HEK293T (cell line): ENCODE measurements at places on chromosomes 1 and 21.

DNA sequence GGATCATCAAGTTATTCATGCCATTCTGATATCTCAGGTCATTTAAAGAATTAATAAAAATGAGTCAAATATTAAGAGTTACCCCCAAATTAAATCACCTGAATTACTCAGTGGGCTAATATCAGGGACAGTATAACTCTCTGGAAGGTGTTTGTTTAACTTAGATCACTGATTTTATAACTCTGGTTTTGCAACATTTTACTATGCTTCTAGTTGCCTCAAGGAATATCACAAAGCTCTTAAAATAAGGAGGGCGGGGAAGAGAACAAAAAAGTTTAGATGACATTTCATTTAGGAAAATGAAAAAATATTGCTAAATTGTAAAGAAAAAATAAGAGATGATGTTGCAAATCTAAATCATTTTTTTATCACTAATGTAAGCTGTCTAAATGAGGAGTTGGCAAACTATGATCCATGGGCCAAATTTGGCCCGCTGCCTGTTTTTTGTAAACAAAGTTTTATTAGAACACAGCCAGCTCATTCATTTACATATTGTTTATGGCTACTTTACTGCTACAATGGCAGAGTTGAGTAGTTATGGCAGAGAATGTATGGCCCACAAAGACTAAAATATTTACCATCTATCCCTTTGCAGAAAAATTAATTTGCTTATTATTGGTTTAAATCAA, 31.9 kb upstream of the SLC19A2 start:
- no peak for DNase-seq

- DNase-seq: no peak
Measured at GRCh38 chr1:61170328-61171238, 88.2 kb downstream of the NFIA start.

DNA sequence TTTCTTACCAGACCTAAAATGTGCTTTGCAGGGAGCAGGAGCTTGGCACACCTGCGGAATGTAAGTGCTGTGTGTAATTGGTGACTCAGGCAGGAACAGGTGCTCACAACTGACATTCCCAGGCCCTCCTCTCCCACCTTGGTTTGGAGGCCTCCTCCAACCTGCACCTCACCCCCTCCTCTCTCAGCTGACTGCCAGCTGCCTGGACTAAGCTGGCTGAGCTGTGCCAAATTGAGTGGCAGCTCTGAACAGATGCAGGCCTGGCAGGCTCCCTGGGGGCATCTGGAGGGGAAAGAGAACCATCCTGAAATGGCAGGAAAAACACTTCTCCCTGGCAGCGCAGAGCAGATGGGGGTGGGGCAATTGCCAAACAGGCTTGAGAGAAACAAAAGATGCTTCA, 91.7 kb upstream of the PGBD5 start:
- DNase-seq: no peak

DNA sequence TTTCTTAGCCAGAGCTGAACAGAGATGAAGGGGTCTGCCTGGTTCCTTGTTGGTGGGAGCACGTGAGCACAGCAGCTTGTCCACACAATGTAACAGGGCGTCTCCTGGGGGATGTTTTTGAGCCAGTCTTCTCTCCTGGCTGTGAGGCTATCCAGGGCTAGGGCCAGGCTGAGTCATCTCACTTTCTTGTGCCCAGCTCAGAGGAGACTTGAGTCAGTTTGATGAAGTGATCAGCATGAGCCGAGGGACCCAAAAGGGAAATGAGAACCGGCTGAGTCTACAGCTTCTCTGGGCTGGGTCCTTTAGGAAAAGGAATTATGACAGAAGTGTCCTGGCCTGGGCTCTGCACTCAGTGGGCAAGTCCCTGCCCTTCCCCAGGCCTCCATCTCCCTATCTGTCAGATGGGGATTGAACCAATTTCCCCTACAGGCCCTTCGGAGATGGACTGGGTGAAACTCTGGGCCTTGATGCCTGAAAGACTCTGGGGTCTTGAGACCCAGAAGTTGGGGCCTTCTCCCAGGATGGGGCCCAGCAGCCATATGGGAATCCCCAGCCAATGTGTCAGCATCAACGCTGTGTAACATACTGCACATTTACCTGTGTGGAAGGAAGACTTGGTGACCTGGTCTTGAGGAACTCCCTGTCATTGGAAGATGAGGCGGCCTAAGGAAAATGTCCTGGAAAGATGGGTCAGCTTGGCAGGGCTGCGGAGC, 36.6 kb downstream of the DMRTB1 start:
- no peak for DNase-seq

- no peak for DNase-seq
Measured at GRCh38 chr1:206100226-206100815, 16.9 kb downstream of the AVPR1B start.

- DNase-seq: no peak
Measured at GRCh38 chr21:22235866-22236590, 1237.8 kb downstream of the NCAM2 start.

DNA sequence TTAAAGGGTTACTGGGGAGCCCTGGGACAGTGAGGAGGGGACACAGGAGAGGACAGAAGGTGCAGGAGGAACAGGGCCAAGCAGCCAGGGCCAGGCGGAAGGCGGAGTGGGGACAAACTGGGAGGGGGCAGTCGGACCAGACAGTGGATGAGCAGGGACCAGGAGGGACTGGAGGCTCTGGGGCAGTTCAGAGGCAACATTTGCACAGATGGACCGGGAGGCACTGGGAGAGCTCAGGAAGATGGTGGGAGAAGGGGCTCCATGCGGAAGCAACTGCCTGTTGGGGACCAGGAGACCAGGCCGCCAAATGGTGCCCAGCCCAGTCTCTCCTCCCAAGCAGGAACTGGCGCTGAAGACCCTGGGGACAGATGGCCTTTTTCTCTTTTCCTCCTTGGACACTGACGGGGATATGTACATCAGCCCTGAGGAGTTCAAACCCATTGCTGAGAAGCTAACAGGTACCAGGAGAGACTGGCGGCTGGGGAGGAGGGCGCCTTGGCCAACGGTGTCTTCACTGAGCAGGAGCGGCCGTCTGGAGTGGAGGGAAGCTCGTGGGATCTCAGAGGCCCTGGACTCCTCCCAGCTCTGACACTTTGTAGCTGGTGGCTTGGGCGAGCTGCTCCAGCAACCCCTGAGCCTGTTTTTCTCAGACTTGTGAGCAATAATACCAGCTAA, 847 bp downstream of the SELENON start:
- no peak for DNase-seq

- no peak for DNase-seq
Measured at GRCh38 chr1:8457760-8458381, 140.0 kb downstream of the SLC45A1 start.

DNA sequence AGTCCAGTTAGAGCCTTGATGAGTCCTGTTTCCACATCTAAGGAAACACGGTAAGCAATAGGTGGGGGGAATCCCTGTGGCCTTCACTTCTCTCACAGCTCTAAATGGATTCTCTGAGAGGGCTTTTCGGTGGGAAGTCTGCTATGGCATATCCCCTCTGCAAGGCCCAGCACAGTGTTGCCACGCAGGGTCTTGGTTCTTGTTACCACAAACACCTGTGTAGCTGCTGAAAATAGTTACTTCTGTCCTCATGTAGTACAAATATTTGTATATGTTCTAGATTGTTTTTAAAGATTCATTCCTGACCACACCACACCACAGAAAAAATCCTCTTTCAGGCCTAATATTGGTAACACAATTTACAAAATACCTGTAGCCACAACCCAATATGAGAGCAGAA, 5.6 kb downstream of the ACTA1 start:
- no peak for DNase-seq

GRCh38 chr21:44000360-44000759, 11.7 kb upstream of the TRAPPC10 start:
- DNase-seq: no peak

DNA sequence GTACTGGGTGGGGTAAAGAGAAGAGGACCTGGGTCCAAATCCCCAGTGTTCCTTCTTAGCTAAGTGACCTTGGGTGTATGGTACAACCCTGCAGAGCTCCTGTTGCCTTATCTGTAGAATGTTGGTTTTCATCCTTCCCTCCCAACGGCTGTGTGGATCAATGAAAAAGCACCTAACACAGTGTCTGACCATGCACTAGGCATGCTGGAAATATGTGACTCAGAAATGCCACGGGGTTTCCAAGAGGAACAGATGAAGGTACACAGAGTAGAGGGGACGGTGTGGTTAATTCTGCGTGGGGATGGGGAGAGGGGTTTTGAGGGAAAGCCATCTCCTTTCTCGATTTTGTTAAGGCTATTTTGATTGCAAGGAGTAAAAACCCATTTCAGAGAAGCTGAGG, 8.6 kb downstream of the NIPAL3 start:
- DNase-seq: no peak
